ENCODE measurements at places on chromosomes 12 and 14.

DNA sequence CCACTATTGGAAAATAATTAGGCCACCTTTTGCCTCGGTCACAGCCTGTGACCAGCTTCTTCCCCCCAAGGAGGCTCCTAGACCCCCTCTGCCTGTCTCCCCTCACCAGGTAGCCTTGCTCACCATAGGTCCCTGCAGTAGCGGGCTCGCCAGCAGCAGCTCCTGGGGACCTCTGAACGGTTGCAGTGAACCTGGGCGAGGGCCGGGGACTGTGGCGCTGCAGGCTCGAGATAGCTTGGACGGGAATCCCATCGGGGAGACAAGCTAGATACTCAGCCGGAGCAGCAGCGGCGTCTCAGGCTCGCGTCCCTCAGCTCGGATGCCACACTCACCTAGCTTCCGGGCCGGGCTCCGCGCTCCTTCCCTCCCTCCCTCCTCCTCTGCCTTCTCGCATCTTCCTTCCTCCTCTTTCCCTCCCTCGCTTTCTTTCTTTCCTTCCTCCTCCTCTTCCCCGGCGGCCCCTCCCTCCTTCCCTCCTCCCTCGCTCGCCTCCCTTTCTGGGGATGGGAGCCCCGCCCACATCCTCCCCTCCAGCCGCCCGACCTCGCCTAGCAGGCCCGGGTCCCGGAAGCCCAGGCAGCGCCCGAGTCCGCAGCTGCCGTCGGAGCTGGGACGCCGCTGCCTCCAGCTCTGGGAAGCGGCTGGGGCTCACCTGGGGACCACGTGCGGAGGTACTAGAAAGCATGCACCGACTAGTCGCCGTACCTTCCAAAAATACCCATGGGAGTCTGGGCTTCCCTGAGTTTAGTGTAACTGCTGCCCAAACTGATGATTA lies at the start of gene BMP4:
Gene BMP4, minus strand, starts transcription at position 399 of the 775 bp plus-strand sequence. CDS start 4,603 bp downstream, outside the sequence.
- DNase-seq, result no peak

- no peak for DNase-seq
Measured at GRCh38 chr14:67186172-67186768, 3.0 kb upstream of the GARIN2 start.

GRCh38 chr12:18430425-18431048 lies 169.2 kb downstream of the PIK3C2G start:
- peak; percentile 30 for DNase-seq

- no peak for DNase-seq
Measured at GRCh38 chr14:54299410-54300363, 97.1 kb upstream of the CDKN3 start.

- DNase-seq, result no peak
Measured at GRCh38 chr12:82793751-82794281, 107.1 kb downstream of the TMTC2 start.

GRCh38 chr12:93015871-93016751 lies 87.0 kb upstream of the EEA1 start:
- DNase-seq, result peak; percentile 28

GRCh38 chr12:45388545-45388944 lies 172.7 kb downstream of the ANO6 start:
- DNase-seq, result peak; percentile 36

- no peak for DNase-seq
Measured at GRCh38 chr12:130117233-130117632, 45.0 kb upstream of the FZD10 start.

GRCh38 chr12:51171884-51172514 lies 936 bp downstream of the TFCP2 start:
- DNase-seq, result no peak

DNA sequence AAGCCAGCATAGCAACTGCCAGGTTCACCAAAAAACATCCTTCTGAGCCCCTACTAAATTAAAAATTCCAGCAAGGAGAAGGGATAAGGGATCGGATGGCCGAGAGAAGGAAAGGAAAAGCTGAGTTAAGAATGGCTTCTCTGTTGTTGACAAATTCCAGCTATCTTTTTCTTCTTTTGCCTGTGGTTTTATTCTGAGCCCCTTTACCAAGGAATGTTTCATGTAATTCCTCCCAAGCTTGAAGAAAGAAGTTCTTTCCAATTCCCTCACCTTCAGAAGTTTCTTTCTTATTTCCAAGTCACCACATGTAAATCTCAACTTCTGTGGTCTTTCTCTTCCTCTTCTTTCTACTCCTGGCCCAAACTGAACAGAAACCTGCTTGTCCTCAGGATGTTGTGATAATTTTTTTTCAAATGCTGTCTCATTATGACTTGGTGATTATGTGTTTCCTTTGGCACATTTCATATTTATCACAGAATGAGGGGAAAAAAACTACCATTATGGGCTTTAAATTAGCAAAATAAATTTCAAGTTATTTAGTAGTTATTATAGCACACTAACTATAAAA lies 40.0 kb downstream of the FGD6 start:
- DNase-seq, result no peak

DNA sequence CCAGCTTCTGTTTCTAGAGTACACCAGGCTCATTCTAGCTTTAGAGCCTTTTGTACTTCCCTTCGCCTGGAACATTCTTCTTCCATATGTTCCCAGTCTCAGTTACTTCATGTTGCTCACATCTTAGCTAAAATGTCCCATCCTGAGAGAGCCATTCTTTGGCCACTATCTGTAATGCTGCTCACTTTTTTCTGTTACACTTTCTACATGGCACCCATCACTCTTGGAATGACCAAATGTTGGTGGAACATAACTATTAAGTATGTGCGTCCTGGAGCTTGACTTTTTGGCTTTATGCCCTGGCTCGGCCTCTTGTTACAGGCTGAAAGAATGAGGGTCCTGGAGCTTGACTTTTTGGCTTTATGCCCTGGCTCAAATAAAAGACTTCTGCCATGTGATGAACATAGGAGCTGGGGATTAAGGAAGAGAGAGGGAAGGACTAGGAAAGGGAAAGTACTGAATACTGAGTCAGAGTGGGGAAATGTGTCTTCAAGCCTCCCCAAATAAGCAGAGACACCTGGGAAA lies 442.9 kb upstream of the ATP2B1 start:
- DNase-seq, result no peak

DNA sequence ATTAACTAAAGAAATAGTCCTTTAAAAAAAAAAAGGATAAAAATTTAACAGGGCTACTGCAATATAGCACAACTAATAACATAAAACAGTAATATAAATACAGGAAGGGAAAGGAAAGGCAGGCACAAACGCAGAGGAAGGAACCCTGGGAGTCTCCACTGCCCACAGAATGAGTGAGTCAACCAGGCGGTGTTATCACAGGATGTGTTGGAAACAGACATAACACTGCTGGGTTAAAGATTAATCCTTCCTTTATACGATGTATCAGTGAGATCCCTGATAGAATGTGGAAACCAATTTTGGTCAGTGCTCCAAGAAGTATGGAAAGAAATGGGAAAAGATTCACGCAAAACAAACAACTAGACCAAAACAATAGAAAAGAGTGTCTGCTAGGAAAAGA lies 47.9 kb downstream of the FGD6 start:
- peak; percentile 38 for DNase-seq

DNA sequence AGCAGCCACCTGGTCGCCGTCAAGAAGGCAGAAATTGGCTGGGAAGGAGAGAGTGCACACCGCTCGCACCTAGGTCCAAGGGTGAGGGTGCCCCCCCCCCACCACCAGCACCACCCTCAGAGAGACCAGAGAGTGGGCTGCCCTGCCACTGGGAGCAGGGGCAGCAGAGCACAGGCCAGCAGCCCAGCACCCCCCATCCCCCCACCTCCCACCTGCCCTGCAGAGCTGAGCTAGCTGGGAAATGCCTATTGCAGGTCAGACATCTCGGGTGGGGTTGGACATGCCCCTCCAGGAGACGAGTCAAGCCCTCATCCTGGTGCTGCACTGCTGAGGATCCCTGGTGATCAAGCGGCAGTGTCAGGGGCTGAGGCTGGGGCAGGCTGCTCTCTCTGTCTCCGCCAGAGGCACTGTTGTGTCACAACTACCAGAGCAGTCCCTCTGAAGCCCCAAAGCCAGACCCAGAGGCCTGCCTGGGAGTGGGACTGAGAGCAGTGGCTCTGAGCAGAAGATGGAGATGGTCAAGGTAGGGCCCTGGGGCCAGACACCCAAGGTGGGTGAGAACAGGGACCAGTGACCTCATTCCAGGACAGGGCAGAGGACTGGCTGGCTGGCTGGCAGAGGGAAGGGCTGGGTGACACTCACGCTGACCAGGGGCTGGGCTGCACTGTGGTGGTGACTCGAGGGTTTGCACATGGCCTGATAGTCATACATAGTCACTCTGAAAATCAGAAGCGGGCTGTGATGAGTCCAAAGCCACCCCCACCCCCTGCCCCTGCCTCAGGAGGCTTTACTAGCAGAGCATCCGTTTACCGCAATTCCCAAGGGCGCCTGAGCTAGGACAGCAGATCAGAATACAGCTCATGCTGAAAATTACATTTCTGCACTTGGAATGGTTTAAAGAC lies 19.7 kb upstream of the LRTM2 start:
- DNase-seq, result peak; percentile 77

- no peak for DNase-seq
Measured at GRCh38 chr14:100446572-100446971, 123.4 kb downstream of the SLC25A47 start.

GRCh38 chr12:104319918-104320626 lies 16.5 kb downstream of the EID3 start:
- no peak for DNase-seq

GRCh38 chr12:94941440-94941862 lies 62.0 kb downstream of the NDUFA12 start:
- no peak for DNase-seq

- no peak for DNase-seq
Measured at GRCh38 chr14:67426161-67426560, 14.2 kb upstream of the PLEK2 start.

GRCh38 chr14:65696801-65697200 lies 284.3 kb downstream of the FUT8 start:
- DNase-seq, result no peak

DNA sequence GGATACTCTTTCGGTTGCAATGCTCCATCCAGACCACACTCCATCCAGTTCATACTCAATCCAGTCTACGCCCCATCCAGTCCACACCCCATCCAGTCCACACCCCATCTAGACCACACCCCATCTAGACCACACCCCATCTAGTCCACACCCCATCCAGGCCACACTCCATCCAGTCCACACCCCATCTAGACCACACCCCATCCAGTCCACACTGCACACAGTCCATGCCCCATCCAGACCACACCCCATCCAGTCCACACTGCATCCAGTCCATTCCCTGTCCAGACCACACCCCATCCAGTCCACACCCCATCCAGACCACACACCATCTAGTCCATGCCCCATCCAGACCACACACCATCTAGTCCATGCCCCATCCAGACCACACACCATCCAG lies 116.0 kb upstream of the RTL1 start:
- no peak for DNase-seq

DNA sequence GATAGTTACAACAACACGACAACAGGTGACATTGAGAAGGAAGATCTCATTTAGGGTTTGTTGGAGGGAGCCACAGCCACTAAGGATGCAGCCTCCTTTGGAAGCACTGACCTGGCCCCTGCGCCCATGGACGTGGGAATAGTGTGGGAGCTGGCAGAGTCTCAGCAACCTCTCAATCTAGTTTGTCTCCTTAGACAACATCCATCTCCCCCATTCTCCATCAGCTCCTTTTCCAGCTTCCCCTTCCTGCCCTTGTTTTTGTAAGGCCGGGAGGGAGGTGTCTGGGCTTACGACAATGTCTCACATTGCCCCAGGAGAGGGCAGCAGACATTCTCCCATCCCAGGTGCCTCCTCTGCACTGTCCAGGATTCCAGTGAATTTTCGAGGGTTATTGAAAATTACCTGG lies 170.2 kb upstream of the PZP start:
- peak; percentile 56 for DNase-seq

DNA sequence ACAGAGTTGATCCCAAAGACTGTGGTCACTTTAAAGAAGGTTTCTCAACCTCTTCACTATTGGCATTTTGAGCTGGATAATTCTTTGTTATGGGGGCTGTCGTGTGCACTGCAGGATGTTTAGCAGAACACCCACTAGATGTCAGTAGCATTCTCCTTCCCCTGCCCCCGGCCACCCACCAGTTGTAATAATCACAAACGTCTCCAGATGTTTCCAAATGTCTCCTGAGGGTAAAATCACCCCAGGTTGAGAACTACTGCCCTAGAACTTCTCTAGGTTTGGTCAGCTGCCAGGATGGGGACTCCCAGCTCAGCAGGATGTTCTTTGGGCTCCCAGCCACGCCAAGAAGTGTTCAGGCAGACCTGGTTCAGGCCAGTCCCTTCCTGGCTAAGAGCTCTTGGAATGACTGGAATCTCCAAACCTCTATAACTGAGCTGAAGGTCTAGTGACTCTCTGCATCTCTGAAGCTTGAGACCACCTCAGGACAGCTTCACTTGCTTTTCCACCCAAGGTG lies 12.5 kb upstream of the AJUBA start:
- peak; percentile 58 for DNase-seq

DNA sequence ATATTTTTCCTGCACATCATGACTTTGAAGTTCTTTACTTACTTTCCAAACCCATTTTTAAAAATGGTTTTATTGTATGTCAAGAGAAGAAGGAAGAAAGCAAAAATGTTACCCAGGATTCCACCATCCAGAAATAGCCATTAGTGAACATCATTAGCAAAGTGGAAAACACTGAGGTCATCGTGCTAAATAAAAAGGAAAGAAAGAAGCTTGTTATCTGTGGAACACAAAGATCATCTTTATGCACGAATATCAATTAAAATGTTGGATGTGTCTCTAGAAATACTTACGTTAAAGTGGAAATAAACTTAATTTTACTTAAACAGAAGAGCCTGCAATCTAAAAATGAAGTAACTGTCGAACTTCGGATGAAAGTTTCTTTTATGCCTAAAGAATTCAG lies 27.3 kb downstream of the SFSWAP start:
- no peak for DNase-seq

DNA sequence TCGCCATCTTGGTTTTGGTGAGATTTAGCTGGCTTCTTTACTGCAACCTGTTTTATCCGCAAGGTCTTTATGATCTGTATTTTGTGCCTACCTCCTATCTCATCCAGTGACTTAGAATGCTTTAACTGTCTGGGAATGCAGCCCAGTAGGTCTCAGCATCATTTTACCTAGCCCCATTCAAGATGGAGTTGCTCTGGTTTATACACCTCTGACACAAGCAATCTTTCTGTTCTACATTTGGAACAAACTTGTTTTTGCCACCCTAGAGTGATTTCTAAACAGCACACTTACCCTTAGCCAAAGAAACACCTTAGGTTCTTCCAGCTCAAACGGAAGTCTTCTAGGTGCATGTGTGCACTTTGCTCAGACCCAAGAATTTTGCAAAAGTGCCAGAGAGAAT lies 122.3 kb downstream of the CCDC60 start:
- DNase-seq, result no peak

DNA sequence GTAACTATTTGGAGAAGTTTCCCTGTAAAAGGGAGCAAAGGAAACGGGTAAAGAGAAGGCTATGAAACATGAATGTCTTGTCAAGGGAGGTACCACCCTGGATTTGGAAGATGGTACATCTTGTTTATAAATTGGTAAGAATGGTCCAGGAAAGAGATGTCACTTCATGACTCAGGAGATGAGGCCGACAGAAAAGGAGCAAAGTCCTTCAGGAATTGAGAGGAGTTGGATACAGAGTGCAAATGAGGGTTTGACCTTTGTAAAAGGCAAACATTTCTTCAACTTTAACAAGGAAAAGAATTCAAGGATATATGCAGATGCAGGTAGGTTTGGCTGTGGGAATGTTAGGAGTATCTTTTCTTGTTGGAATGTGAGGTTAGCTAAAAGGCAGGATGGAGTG lies 30.8 kb downstream of the NDUFA9 start:
- no peak for DNase-seq
